ENCODE measurements at places on chromosomes 2 and 18.

DNA sequence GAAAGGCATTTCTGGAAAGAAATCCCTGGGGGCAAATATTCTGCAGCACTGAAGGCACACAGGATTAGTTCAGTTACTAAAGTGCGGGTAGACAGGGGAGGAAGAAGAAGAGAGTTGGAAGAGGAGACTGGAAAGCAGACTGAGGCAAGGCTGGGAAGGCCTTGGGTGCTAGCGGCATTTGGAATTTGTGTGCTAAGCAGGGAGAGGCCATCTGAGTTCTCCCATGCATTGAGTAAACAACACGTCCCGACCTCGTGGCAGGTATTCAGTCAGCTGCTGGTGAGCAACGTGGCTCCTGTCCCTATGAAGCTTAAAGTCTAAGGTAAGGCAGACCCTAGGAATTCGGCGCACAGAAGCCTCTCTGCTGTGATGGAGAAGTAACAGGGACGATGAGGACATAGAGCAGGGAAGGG lies 30.7 kb downstream of the ATP8B1 start:
- no peak for DNase-seq

DNA sequence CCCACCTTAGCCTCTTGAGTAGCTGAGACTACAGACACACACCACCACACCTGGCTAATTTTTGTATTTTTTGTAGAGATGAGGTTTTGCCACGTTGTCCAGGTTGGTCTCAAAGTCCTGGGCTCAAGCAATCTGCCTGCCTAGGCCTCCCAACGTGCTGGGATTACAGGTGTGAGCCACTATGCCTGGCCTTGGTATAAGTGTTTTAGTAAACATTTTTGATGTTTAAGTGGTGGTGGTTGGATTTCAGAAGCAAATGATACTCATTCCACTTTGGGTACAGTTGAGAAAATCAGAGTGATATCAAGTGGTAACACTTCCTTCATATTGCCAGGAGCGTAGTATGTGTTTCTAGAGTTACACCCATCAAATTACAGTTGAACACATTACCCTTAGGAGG lies 25.4 kb downstream of the ACADL start:
- no peak for DNase-seq

- DNase-seq = no peak
Measured at GRCh38 chr2:96167407-96168013, 22.3 kb upstream of the DUSP2 start.

- no peak for DNase-seq
Measured at GRCh38 chr2:20620696-20621365, 30.1 kb downstream of the HS1BP3 start.

DNA sequence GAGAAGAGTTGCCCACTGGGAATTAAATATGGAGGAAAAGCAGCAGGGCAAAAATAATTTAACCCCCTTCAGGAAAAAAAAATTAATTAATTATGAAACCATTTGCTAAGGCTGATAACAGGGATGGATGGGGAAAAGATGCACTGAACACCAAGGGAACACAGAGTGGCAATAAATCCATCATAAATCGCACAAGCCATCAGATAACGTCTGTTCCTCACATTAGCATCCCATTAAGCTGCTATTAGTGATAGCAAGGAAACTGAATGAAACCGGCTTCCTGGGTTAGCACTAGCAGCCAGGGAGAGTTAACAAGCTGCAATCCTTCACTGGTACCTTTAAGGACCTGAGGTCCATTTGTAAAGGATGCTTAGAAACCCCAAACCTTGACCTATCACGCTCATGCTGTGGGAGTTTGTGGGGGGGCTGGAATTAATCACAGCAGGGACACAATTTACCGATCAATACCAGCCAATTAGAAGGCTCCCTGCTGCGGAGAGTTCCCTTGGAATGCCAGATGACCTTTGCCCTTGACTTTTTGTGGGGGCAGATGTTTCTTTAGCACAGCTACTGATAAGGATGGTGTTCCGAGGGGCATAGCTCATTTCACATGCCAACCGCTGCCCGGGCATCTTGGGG lies 175.5 kb upstream of the KLF7 start:
- DNase-seq = no peak

DNA sequence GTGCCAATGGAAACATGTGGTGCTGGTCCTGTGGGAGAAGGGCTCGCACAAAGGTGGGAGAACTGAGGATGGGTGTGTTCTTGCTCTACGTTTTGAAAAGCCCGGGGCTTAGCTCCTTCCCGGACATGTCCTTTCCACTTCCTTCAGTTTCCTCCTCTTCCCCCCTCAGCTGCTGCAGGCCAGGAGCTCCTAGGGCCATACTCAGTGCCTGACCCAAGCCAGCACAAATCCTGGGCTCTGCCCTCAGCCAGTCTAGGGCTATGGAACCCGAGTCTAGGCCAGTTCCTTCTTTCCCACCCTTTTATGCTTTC lies 1.4 kb upstream of the SIX2 start:
- DNase-seq = no peak

DNA sequence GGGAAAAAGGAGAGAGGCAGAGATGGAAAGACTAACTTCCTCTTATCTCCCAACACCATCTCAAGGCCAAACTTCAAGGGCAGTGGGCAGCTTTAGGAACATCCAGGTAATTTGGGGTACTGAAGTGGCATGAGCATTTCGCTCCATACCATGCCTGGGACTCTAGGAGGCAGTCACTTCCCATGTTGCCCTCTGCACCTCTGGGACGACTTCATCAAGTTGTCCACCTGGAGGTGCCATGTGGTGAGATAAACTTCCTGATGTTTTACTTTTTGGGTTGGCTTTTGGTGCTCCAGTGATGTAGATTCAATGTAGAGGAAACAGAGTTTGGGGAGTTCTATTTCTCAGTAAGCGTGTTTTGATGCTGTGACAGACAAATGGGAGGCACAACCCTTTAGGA lies 56.3 kb upstream of the UPP2 start:
- no peak for DNase-seq

DNA sequence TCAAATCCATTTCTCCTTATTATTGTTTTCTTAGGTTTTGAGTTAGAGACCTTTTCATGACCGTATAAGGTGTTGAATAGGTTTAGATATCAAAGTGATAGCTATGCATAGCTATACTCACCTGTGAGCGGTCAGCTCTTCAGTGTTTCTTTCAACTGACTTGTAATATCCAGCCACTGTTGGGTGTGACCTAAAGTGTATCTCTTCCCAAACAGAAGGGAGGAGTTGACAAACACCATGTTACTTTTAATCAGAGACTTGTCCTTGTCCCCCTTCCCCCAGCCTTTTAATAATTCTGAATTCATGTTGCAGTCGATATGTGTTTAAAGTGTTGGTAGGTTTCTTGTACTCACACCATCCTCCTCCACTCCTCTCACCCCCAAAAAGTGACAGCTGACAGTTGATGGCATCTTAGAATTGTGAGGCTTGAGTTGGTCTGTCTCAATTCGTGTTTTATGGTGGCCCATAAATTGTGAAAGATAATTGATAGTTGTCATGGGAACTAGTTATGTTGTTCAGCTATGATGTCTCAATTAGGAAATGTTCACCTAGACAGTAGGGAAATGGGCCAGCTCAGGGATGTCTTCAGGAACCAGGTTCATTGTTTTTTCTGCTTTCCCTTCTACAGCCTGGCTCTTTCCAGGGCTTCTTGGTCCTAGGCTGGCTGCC lies 12.0 kb downstream of the NEDD4L start:
- DNase-seq = no peak

- no peak for DNase-seq
Measured at GRCh38 chr2:9347411-9347881, 75.9 kb downstream of the ITGB1BP1 start.

- DNase-seq = no peak
Measured at GRCh38 chr18:72630991-72631390, 86.8 kb upstream of the CBLN2 start.

DNA sequence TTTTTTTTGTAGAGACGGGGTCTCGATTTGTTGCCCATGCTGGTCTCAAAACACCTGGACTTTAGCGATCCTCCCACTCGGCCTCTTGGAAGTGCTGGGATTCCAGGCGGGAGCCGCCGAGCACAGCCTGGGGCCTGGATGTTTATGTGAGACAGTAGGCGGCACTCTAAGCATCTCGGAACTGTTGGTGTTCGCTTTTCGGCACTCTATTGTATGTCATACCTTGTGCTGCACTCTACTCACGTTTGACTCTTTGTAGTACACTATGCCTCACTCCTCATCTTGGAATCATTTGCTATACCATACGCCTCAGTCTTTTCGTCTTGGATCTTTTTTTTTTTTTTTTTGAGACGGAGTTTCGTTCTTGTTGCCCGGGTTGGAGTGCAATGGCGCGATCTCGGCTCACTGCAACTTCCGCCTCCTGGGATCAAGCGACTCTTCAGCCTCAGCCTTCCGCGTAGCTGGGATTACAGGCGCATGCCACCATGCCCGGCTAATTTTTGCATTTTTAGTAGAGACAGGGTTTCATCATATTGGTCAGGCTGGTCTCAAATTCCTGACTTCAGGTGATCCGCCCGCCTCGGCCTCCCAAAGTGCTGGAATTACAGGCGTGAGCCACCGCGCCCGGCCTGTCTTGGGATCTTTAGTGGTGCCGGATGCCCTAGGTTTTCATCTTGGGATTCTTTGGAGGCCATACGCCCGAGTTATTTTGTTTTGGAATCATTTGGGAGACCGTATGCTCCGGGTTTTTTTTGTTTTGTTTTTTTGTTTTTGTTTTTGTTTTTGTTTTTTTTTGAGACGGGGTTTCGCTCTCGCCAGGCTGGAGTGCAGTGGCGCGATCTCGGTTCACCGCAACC lies 24.2 kb upstream of the ZDBF2 start:
- no peak for DNase-seq

DNA sequence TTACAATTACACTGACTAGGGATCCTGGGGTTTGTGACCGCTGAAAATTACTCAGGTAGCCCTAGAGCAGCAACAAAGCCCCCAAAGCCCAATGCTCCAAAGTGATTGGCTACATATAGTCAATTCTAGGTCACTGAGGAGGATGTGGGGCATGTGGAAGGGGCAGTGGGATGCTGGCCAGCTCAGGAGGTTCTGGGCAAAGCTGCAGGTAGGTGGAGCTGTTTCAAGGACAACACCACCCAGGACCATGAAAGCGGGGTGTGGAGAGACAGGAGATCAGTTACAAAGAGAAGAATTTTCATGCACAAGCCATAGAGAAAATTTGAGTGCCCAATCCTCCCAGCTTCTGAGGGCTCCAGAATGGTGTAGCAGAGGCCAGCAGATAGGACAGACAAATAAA lies 75.0 kb upstream of the CCDC85A start:
- no peak for DNase-seq

GRCh38 chr18:46190667-46191066 lies 86.5 kb downstream of the HAUS1 start:
- DNase-seq = no peak

DNA sequence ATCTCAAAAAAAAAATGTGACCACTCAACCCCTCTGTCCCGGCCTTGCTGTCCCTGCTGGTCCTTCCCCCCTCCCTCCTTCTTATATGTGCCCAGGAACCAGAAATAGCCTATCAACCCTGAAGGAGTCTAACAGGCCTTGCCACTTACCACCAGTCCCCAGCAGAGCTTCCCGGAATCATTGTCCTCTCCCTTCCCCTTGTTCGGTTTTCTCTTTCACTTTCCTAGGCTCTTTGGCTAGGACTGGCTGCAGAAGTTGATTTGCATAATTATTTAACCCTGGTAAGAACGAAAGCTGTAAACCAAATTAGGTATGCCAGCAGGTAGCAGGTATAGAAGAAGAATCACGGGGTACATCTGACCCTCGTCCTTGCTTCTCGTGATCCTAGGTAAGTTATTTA lies 72.6 kb upstream of the ZNF532 start:
- no peak for DNase-seq

Data from stimulated activated CD4-positive, alpha-beta T cell treated with anti-CD3 and anti-CD28 coated beads, TNF-alpha, amount 100 ng/mL, for 4 hours (primary cell).